Fibroblast of upper back skin (primary cell): ENCODE measurements at places on chromosomes 2 and 18.

DNA sequence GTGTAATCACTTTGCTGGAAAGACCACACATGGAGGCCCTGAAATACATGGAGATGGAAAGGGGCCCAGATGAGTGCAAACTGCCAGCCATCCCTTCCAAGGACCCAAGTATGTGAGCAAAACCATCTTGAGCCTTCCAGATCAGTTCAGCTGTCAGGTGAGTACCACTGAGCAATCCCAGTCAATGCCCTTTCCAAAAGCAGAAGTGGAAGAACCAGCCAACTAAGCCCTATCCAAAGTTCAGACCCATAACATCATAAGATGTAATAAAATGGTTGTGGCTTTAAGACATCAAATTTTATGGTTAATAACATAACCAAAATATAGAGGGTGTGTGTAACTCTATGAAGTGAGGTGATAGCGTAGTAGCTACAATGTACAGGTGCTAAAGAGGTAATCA is 88.5 kb downstream of the NXPH2 start:
- no peak for DNase-seq

- DNase-seq = peak; percentile 73
These were observed 10.5 kb upstream of the CDK15 start for GRCh38 chr2:201795607-201796477.

DNA sequence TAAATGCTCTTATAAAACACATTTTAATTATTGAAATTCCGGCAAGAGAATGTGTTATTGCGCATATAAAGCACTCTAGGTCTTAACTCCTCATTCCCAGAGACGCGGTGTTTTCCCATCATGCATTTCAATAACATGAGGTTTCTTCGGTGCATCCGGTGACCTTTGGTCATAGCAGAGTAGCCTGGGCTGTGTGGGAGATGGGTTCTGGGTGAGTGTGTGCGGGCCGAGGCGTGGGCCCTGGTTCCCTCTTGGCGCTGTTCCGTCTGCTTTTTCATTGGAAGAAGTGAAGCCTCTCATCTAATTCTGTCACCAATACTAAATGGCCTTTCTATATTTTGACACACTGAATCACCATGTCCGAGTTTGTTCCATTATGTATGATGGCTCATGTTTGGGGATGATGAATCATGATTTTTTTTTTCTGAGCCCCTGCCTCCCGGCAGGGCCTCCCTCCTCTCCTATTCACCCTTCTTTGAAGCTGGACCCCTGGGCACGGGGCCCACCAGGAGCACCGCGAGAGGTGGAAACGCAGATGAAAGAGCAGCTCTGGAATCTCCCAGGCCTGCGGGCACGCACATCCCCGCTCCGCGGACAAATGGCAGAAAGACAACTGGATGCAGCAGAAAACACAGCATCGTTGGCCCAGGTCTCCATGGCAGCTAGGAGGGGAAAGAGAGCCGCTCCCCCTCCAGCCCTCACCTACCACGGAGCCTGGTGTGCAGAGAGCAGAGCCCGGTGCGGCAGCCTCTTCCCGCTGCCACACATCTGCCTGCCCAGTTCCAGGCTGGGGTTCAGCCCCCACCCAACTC is 85.8 kb upstream of the HPCAL1 start:
- DNase-seq = peak; percentile 29

DNA sequence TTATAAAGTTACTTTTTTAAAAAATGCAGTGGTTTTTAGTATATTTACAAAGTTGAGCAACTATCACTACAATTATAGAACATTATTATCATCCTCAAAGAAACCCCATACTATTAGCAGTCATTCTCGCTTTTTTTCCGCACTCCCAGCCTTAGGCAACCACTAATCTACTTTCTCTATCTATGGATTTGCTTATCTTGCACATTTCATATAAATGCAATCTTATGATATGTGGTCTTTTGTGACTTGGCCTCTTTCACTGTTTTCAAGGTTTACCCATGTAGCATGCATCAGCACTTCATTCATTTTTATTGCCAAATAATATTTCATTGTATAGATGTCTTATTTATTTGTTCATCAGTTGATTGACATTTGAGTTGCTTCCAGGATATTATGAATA is 273.4 kb downstream of the AGPS start:
- no peak for DNase-seq

DNA sequence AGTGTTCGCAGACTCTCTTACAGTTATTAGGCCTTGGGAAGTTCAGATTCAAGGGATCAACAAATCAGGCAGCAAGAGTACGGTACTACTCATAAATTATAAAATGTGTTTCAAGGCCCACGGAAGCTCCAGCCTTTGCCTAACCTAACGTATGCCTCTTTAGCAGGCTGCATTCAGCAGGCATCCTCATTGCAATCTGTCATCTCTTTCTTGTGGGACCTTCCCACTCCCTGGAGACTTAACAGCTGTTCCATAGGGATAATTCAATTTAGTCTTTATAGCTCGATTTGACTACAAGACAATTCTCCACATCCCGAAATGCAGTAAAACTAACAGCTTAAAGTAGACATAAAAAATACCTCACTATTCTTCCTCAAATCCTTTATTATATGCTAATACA is 453.7 kb downstream of the CNTNAP5 start:
- no peak for DNase-seq

- peak; percentile 4 for DNase-seq
These were observed 88.8 kb upstream of the SNTG2 start for GRCh38 chr2:861655-862354.

DNA sequence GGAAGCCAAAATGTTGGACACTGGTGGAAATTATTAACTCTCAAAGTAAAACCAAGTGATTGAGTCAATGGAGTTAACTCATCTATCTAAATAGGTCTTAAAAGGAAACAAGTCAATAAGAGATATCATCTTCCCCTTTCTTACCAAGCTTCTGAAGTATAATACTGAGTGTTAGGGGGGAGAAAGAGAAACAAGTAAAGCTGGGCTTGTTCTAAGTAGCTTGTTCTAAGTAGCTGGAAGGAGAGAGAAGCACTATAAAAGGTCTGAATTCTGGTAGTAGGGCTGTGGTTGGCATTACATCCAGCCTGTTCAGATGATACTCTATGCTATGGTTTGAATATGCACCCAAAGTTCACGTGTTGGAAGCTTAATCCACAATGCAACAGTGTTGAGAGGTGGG is 26.8 kb downstream of the YES1 start:
- DNase-seq = no peak

DNA sequence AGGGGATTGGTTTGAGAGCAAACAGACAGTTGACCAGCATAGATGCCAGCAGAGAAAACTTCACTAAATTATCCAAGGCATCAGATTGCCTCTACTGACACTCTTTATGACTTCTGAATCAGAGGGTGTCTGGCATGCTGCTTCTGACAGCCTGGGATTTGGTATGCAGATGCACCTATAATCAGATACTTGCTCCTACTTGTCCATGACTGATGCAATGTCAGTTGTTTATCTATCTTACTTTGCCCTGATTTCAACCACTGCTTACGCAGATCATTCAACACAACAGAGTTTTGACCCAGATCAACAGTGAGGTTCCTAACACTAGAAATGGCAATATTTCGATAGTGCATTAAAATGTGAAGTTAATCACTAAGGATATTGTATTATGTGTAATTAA is 22.6 kb upstream of the CALCRL start:
- DNase-seq = no peak

DNA sequence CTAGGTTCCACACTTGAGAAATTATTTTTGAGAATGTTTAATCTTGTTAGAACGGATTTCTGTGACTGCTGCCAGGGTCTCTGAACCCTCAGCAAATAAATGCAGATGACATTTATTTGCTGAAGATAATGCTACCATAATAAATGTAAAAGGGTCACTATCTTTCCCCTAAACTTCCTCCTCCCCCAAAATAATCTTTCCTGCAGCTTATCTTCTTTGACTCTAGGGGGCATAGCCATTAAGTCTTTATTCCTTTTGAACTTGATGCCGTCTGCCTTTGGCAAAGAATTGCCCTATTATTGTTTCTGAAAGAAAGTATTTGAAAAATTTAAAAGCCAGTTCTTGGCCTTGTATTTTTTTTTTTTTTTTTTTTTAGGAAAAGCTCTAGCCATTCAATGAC is 63.6 kb upstream of the ACSL3 start:
- peak; percentile 46 for DNase-seq
